ENCODE measurements at places on chromosomes 6 and 20.

- ATAC-seq, result no peak
Observed at GRCh38 chr20:276620-277495, 13.7 kb downstream of the C20orf96 start.

DNA sequence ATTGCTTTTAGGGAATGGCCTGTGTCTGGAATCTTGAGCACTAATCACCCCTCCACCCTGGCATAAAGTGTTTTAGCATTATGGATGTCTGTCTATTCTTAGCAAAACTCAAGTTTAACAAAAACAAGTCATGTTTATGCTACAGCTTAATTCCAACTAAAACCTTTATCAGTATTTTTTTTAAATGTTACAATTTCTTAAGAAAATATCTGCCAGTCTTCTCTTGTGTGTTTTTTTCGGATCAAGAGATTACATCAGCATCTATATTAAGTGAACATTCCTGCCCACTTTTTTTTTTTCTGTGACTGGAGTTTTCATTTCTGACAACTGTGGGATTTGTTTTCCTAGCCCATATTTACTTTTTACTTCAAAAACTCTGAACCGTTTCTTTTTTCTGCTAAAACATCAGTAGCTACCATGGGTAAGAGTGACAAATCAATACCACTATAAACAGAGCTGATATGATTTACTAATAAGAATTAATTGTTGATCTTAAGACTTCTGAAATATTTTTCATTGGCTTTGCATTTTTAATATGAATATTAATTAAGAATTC is 94.3 kb downstream of the EDN1 start:
- no peak for ATAC-seq

GRCh38 chr20:5893621-5894020 is 56.7 kb downstream of the TRMT6 start:
- no peak for ATAC-seq

GRCh38 chr20:22160101-22160652 is 424.2 kb downstream of the FOXA2 start:
- ATAC-seq, result no peak

GRCh38 chr6:23027281-23027680 is 457.9 kb downstream of the HDGFL1 start:
- ATAC-seq, result no peak

DNA sequence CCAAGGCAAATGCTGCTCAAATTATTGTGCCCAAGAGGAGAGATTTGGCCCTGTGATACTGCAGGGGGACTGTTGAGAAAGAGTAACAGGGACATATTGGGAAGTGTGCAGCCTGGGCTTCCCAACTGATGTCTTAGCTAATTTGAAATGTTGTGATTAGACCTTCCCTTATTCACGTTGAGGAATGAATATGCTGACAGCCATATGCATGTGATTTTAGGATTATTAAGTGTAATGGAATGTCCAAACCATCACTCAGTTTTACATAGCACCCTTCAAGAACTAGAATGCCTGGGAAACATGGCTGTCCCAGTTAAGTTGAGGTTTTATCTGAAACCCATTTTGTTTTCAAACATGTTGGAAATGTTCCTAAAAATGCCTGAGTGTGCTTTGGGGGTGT is 81.4 kb downstream of the CARMIL1 start:
- no peak for ATAC-seq

DNA sequence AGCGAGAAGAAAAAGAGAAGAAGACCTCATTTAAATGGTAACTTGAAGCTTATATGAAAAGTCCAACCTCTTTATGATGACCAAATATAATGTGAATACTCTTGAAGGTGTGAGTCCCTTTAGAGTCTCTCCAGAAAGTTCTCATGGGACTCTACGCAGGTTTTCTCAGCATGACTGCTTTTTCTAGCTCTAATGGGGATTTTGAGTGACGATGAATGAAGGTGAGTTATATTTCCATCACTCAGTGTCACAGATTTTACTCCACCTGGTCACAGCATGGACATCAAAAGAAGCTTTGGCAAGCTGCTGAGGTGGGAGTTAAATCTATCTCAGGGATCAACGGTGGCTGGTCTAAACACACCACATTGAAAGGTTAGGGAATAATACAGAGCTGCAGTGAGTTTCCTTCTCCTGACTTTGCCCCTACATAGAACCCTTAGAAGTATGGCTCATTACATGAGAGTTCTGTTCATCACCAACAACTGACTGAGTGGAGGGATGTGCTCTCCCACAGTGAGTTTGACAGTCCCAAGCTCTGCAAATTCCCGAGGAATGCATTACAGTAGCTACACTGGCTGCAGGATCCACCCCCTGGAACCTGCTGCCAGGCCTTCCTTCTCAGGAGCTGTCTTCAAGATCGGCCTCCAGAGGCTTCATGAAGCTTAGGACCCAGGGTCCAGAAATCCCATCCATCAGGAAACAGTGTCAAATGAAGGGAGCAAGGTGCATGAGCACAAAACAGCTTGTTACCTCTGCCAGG is 126.8 kb downstream of the FOXC1 start:
- no peak for ATAC-seq

GRCh38 chr20:62524505-62524911 is 48.7 kb upstream of the GATA5 start:
- ATAC-seq, result no peak

DNA sequence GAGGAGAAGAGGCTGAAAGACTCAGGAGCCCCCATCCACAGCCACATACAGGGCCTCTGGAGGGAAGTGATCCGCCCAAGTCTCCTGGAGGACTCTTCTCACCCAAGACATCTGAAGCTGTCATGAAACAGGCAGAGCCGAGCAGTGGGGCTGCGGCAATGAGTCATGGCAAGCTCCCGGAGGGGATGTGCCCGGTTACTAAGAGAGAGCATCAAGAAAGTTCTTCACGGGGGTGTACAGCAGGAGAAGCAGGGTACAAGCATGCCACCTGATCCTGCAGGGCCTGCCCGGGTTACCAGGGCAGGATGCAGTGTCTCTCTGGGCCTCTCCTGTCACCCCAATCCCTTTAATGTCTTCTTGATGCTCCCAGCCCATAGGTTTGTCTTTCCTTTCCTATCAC is 21.1 kb downstream of the TRIM26 start:
- ATAC-seq, result no peak

GRCh38 chr6:72636786-72637185 is 14.9 kb downstream of the KCNQ5 start:
- ATAC-seq, result no peak

DNA sequence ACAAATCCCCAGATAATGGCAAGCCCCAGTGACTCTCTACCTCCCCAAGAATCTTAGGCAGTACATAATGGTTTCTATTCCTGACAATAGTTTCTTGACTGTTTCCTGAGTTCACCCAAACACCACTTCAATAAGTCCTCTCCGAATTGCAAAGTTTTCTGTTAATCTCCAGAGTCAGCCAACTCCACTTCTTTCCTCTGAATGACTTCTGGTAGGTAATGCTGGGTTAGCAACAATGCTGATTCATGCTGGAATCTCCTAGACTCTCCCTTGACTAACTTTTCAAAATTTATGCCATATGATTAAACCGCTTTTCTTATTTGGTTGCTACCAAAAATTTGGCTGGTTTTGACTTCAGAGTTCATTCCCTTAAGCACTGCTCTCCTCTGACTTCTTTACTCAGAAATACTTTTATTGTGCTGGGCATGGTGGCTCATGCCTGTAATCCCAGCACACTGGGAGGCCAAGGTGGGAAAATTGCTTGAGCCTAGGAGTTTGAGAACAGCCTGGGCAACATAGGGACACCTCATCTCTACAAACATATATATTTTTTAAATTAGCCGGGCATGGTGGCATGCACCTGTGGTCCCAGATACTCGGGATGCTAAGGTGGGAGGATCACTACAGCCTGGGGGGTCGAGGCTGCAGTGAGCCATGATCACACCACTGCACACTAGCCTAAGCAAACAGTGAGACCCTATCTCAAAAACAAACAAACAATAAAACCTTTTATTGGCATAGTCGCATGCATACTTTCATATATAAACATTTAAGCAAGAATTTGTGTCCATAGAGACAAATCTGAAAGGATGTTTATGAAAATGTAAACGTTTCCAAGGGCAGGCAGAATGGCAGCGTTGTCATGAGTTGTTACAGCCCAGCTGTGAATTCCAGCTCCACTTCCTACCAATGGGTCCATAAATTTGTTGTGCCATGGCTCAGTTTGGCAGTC is 249.3 kb upstream of the PLN start:
- no peak for ATAC-seq

DNA sequence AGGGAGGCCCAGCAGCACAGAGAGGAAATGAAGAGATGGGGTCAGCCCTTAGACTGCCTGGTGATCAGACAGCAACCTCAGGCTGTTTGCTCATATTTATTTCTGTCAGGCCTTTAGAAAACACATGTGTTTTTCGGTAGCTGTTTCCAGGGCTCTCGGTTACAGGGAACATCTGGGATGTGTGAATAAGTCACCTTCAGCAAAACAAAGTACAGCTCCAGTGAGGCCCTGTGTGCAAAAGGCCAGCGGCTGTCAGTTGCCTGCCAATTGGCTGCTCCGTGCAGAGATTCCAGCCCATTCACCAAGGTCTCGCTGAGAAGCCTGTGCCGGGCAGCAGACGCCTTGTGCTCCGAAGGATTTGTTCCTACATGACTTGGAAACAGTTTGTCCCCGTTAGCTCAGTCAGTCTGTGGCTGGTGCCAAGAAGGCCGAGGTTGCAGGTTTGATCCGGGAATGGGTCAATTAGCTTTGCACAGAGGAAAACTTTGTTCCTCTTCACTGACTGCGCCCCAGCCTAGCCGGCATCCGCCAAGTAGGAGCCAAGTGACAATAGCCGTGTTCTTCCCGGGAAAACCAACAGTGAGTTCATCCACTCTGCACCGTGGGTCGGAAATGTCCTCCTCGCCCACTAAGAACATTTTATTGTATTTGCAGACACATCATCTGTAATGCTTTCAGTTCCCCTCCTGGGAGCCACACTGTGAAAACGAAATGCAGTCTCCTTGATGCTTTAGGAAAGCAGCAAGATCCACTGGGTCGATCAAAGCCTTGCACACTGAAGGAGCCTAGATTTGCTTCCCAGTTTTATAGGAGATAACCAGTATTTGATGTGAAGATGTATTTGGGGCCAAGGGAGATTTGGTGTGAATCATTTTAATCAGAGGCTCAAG is 315.4 kb upstream of the CDYL start:
- peak; percentile 80 for ATAC-seq

- no peak for ATAC-seq
Observed at GRCh38 chr20:63047267-63047666, 40.5 kb upstream of the BHLHE23 start.

GRCh38 chr6:97669191-97670031 is 386.4 kb upstream of the MMS22L start:
- ATAC-seq, result peak; percentile 91

DNA sequence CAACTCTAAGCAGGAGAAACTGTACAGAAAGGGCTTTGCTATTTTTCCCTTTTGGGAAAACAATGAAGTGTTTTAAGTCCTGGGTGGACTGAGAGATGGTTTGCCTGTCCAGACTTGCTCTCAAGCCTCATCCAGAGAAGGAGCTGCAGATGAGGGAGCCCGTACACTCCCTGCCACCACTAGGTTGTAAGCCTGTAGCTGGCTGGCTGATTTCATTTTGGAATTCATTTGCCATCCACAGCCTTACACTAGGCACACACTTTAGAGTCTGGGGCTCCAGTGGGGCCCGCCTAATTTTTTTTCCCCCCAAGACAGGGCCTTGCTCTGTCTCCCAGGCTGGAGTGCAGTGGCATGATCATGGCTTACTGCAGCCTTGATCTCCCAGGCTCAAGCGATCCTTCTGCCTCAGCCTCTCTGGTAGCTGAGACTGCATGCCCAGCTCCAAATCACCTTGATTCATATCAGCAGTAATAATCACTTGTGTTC is 28.4 kb downstream of the POFUT1 start:
- no peak for ATAC-seq

- peak; percentile 38 for ATAC-seq
Observed at GRCh38 chr6:169518451-169518850, 183.4 kb downstream of the WDR27 start.

DNA sequence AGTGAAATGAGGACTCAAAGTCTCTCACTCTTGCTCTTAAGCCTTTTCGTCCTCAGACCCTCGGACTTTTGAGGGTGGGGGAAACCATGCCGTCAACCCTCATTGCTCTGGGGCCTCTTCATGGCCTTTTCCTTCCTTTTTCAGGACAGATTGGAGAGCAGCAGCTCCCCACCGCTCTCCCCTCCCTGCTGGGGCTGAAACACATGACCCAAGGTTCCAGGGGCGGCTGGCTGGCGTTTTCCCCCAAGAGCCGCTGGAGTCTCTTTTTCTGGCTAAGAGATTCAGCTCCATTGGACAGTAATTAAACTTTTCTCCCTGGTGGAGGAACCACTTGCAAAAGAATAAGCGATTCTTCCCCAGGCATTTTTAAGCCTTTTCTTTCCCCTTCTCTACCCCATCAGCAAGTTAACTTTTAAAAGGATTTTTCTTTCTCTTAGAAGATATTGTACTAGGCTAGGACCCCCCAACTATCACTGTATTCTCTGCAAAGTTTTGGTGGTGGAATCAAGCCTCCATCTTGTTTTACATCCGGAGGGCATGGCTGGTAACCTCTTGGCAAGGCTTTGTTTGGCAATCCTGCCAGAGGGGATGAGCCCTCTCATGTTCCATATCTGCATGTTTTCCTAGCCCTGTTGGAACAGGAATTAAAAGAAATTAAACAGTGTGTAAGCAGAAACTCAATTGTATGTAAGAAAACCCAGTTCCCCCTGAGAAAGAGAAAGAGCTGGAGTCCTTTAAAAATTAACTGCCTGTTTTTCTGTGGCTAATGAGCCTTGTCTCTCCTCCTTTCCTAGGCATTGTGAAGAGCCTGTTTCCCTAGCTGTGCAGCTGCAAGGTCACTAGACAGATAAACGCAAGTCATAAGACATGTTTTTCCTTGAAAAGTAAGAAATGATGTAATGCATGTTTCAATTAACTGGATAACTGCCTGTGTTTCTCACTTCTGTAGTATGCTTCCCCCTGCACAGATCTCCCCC is 100.8 kb upstream of the GPR6 start:
- ATAC-seq, result peak; percentile 53

DNA sequence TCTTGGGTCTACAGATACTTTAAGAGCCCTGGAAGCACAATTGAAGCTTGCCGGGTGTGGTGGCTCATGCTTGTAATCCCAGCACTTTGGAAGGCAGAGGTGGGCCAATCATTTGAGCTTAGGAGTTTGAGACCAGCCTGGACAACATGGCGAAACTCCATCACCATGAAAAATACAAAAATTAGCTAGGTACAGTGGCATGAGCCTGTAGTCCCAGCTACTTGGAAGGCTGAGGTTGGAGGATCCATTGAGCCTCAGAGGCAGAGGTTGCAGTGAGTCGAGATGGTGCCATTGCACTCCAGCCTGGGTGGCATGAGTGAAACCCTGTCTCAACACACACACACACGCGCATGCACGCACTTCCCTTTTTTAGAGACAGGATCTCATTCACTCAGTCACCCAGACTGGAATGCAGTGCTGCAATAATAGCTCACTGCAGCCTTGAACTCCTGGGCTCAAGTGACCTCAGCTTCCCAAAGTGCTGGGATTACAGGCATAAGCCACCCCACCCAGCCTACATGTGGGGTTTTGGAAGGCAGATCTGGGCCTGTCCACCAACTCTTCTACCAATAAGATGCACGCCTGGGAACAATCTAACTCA is 182.5 kb upstream of the JARID2 start:
- no peak for ATAC-seq
